NCI-H1105 treated with DMSO at 0.1 percent for 48 hours (cell line): ENCODE measurements at places on chromosomes 2 and 18.

GRCh38 chr2:95334916-95335641 is 37.9 kb downstream of the KCNIP3 start:
- DNase-seq = no peak

- DNase-seq = no peak
Observed at GRCh38 chr18:31275722-31276463, 42.1 kb upstream of the DSG1 start.

GRCh38 chr2:67773851-67774250 is 289.0 kb downstream of the C1D start:
- DNase-seq = no peak

DNA sequence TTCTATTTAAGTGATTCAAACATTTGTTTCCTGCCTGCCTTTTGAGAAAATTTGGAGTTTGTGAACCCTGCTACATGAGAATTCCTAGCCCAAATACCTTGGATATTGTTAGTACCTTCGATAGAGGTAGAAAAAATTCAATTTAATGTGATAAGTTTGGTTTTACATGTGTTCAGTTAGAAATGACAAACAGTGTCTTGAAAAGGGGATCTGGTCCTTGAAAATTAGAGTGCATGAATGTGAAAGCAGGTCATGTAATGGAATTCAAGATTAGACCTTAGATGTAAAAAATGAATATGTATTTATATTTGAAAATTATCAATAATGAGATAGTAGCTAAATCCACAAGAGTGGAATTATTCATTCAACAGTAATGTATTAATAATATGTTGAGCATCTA is 70.5 kb downstream of the PIK3C3 start:
- no peak for DNase-seq

DNA sequence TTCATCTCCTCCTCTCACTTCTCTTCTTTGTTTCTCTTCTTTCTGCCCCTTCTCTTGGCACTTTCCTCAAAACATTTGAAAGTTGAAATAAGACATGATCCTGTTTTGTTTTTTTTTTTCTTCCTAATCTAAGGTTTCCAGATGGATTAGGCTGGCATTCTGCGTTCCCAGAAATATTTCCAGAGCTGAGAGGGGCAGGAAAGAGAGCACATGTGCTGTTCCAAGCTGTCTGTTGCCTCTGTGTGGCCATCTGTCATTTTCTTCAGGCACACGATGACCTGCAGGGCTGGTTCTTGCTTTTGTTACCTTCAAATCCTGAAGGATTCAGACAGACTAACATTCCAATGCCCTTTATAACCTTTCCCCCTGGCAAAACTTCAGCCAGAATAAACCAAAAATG is 142.9 kb downstream of the RNF144A start:
- no peak for DNase-seq

DNA sequence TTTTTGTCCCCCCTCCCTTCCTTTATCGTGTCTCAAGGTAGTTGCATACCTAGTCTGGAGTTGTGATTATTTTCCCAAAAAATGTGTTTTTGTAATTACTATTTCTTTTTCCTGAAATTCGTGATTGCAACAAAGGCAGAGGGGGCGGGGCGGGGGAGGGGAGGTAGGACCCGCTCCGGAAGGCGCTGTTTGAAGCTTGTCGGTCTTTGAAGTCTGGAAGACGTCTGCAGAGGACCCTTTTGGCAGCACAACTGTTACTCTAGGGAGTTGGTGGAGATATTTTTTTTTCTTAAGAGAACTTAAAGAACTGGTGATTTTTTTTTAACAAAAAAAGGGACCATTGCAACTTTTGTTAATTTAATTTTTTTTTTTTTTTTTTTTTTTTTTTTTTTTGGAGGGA is 2.1 kb downstream of the SOX11 start:
- peak; percentile 27 for DNase-seq

DNA sequence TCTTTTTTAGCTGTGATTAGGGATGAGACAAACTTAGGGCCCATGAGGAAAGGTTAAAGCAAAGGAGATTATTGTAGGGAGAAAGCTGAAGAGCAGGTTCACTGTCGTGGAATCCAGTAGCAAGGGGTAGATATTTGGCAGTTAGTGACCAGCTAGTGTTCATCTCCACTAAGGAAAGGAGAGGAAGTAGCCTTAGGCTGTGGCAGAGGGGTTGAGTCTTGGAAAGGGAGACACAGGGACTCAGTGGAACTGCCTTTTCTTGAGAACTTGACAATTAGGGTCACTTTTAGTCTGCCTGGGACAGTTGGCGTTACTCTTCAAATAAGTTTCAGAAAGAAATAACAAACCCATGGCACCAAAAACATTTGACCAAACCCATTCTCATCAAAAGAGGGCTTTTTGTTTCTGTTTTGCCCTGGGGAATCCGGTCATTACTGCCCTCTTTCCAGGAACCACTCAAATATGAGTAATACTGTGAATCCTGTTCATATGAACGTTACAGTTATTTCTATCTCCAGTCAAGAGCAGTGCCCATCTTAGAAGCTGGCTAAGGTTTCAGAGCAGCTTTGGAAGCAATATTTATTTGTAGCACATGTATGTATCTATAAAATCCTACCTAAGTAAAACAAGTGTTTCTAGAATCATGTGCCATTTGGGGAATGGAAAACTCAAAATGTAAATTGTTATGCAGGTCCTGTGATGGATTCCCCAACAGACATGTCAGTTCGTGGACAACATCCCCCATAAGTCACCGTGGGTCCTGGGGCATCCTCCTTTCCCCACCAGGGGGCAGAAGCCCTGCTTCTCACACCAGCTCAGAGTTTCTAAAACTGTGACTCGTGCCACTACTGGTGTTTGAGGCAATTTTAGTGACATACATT is 77.3 kb upstream of the PHLPP1 start:
- no peak for DNase-seq

- DNase-seq = no peak
Observed at GRCh38 chr2:74083750-74084149, 64.0 kb downstream of the BOLA3 start.

- DNase-seq = peak; percentile 11
Observed at GRCh38 chr2:234133004-234133403, 82.5 kb downstream of the SPP2 start.

DNA sequence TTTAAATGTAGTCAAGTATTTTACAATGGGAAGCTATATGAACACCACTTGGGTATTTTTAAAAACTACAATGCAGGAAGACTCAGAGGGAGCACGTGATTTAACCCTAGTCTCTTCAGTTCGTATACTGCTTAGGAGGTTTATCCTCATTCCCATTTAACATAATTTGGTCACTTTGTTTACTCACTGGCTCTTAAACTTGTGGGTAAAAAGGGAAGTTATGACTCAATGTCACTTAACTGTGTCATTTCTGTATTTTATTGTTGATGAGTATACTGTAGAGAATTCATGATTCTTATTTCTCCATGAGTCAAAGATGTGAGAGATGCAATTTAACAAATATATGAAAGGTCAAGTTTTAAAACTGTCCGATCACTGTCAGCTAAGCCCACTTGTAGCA is 48.2 kb downstream of the SLC66A3 start:
- DNase-seq = no peak

DNA sequence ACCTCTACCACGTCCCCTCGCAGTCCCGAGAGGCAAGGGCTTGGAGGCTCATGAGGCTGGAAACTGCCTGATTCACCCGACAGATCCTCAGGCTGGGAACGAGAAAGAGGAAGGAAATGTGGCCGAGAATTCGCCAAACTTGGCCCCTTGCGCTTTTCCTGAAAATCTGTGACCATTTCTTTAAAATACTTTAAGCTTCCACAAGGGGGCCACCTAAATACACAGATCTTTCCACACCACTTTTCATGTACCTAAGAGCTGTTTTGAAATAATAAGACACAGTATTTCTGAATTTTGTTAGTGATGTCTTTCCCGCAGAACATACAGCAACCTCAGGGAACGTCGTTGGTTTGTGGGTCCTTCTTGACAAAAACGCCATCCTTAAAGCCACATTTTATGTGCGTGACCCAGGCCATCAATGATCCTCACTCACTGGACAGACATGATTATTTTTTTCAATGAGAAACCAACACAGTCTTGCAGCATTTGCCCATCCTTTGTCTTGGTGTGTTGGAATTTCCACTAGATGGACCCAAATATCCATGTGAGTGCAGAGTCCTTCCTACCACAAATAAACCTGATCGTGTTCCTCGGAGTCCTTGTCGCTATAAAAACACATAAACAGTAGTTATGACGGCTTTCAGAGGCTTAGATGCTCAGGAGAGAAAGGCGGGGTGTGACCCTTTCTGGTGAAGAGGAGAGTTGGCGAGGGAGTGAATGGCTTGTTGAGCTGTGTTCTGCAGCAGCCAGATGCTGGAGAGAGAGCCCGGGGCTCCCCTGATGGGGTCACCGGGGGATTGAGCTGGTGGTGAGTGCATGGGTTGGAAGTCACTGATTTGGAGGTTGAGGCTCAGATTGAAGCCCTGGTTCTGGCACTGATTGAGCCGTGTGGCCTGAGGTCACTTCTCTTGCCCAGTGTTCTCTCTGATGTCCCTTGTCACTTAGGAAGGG is 25.0 kb downstream of the DCDC2C start:
- peak; percentile 44 for DNase-seq

DNA sequence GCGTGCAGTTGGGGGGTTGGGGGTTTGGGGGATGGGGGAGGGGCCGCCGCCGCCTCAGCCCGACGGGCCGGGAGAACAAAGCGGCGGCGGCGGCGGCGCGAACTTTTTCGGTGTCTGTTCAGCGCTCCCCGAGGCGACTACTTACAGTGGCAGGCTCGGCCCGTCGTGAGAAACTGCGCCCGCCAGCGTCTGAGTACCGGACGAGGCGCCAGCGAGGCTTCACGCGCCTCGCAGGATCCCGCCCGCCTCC is 172 bp downstream of the PRKD3 start:
- no peak for DNase-seq
